ENCODE measurements at places on chromosomes 3 and 15.

GRCh38 chr15:65368302-65369211 lies 9.2 kb downstream of the IGDCC3 start:
- no peak for DNase-seq

DNA sequence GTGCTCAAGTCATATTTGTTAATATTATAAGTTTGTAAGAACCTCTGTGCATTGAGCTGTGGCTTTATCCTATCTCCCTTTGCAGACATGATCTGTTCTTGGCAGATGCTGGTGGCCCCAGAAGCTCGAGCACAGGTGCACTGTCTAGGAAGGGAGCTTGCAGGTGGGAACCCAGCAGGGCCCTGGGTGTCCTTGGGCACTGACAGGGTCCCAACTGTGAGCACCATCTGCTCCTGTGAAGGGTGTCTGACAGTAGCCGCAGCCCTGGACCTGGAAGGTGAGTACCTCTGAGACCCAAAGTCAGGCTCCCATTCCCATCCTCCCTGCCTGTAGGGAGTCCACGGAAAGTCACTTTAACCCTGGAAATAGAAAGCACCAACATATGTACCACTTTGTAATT lies 2.4 kb upstream of the REC114 start:
- DNase-seq = no peak

GRCh38 chr15:48447058-48447457 lies 115.8 kb downstream of the DUT start:
- DNase-seq = no peak

DNA sequence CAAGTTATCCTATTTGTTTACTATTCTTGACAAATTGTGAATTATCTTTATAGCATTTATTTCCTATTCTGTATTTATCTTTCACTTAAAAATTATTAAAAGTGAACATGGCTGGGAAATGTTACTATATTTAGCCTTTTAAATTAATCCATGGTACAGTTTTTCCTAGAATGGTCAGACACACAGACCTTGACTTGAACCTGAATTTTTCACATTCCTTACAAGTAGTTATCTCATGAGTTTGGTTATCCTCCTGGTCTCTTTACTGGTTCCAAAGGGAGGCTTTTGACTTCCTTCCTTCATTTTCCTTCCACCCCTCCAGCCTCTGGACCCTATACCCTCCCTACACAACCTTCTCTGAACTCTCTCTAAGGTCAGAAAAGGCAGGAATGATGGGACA lies 280.6 kb downstream of the SATB1 start:
- DNase-seq = no peak

GRCh38 chr3:64110071-64110470 lies 86.8 kb upstream of the PSMD6 start:
- no peak for DNase-seq

GRCh38 chr3:77835921-77836320 lies 796.0 kb downstream of the ROBO2 start:
- no peak for DNase-seq

DNA sequence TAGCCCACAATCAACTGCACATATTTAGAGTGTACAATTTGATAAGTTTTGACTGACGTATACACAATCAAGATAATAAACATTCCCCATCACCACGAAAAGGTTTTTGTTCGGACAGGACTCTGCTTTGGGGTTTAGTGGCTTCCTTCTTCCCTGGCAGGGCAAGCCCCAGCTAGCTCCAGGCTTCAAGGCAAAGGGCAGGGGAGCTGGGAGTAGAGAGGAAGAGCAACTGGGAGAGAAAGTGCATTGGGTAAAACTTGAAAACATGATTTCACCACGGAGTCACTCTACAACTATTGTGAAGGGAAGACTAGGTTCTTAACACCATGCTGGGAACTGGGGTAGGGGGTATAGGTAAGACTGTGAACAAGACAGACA lies 185.1 kb upstream of the UBE2E1 start:
- DNase-seq = no peak

- DNase-seq = no peak
These were observed 151.2 kb downstream of the MYRIP start for GRCh38 chr3:39960515-39961191.

GRCh38 chr15:78372880-78373279 lies 32.7 kb downstream of the CRABP1 start:
- DNase-seq = no peak

- no peak for DNase-seq
These were observed 573.3 kb upstream of the TBL1XR1 start for GRCh38 chr3:177770383-177771230.

GRCh38 chr15:65926899-65927298 lies 57.6 kb downstream of the RAB11A start:
- DNase-seq = no peak

- DNase-seq = no peak
These were observed 38.7 kb upstream of the MUC13 start for GRCh38 chr3:124973290-124973689.
